ENCODE measurements at places on chromosomes 4 and X. TPM values are rescaled to one million over a fixed set of nuclear protein-coding genes. Genes with fewer than 3 reads are reported as not detected.
A peak's percentile ranks its signal among the peaks of the same experiment; 100 is the strongest.

GRCh38 chrX:68536429-68536828 lies 37.6 kb downstream of the YIPF6 start:
- DNase-seq = no peak

GRCh38 chr4:113858924-113859323 lies 97.4 kb upstream of the CAMK2D start:
- DNase-seq = no peak

Gene PPP2R2C
- polyA plus RNA-seq = 0.39 TPM

- no peak for DNase-seq
Measured at GRCh38 chr4:121138039-121138825, 25.9 kb downstream of the TNIP3 start.

DNA sequence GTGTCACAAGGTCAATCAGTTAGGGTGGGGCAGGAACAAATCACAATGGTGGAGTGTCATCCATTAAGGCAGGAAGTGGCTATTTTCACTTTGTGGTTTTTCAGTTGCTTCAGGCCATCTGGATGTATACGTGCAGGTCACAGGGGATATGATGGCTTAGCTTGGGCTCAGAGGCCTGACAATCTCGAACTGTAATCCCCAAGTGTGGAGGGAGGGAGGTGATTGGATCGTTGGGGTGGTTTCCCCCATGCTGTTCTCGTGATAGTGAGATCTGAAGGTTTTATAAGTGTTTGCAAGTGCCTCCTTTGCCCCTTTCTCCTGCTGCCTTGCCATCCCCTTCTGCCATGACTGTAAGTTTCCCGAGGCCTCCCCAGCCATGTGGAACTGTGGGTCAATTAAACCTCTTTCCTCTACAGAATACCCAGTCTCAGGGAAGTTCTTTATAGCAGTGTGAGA lies 36.7 kb upstream of the STS start:
- no peak for DNase-seq

Gene NRK
- 16.8 TPM for polyA plus RNA-seq

DNA sequence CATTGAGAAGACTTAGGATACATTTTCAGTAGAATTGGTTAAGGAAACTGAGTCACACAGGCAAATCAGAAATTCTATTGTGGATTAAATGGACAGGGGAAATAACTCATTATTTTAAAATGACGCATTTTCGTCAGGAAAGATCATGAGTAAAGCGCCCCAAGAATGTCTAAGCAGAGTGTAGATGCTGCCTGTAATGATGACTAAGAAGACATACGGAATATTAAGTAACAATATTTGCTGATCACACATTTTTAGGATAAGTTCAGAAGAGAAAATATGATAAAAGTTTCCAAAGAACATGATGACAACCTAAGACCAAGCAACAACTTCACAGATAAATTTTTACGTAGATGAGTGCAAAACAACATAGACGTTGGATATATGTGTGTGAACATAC lies 596.3 kb upstream of the TENM3 start:
- DNase-seq = no peak

Gene IGSF1
- 23.6 TPM for polyA plus RNA-seq

DNA sequence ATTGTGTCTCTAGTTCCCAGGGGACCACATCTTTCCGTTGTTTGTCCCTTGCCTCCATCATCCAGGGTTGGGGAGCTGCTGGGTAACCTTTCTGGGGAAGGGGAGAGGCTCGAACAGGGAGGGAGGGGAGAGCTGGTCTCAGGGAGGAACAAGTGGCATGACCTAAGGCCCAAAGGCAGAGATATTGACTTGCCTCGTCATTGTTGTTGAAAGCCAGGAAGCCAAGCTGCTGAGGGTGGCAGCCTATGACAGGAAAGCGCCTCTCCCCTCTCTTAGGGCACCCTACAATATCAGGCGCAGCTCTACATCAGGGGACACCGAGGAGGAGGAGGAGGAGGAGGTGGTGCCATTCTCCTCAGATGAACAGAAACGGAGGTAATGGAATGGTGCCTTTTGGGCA lies 20.8 kb downstream of the ZNF185 start:
- no peak for DNase-seq

- DNase-seq = no peak
Measured at GRCh38 chrX:8139716-8140115, 31.4 kb downstream of the VCX2 start.

Gene ZDHHC9
- polyA plus RNA-seq = 42.1 TPM

DNA sequence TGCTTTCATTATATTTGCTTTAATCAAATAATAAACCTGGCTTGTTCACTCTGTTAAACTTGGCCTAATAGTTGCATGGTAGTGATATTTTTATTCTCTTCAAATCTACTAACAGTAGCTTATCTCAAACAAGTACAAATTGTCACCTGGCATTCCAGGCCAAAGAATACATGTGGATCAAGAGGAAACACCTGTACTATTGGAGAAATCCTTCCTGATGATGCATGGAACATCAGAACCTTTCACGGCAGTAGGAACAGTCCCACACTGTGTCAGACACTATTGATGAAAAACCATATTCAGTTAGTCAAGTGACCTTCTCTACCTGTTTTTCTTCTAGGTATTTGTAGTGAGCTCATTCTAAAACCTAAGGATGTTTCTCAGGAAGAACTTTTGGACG lies 17.0 kb downstream of the MTHFD2L start:
- no peak for DNase-seq

DNA sequence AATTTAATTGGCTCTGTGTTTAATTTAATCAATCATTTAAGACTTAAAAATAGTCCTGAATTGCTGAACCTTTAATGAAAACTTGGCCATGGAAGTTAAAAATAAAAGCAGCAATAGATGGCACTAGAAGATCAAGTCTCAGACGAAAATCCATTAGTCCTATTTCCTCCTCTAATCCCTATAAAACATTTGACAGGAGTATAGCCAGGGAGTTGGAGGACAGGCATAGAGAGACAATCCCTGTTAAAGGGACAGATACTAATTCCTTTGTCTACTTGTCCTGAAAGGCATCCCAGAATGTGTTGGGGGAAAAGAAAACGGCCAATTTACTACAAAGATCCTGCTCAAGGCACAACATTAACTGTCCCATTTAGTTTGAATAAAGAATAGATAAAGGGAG lies 276.3 kb upstream of the TACR3 start:
- no peak for DNase-seq

Gene DGKK
- 11.3 TPM for polyA plus RNA-seq

- no peak for DNase-seq
Measured at GRCh38 chrX:1591863-1592469, 562 bp downstream of the AKAP17A start.

Gene RIBC1
- polyA plus RNA-seq = 5.0 TPM

DNA sequence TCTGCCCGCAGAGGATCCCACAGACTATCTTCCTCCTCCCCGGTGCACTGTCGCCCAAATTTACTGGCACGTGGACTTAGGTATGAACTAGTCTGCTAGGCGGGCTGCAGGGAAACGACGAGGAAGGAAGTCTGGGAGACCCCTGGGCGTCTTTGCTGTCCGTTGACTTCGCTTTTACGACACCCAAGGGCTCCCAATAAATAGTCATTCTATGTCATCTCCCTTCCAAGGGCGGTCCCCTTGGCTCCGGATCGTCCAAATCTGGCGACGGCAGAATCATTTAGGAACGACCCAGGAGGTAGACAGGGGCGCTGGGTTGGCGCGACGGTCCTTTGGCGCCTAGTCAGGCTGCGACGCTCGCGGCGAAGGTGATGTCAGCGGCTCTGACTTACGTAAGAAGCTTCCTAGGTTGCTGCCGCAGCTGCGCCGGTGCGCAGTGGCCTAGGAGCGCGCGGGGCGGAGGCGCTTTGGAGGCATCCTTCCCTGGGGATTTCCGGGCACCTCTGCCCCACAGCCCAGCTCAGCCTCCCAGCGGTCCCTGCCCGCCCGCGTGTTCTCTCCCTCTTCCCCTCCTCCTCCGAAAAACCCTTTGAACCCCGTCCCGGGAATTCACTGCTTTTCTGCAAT lies 2.2 kb downstream of the NHS start:
- DNase-seq = no peak

DNA sequence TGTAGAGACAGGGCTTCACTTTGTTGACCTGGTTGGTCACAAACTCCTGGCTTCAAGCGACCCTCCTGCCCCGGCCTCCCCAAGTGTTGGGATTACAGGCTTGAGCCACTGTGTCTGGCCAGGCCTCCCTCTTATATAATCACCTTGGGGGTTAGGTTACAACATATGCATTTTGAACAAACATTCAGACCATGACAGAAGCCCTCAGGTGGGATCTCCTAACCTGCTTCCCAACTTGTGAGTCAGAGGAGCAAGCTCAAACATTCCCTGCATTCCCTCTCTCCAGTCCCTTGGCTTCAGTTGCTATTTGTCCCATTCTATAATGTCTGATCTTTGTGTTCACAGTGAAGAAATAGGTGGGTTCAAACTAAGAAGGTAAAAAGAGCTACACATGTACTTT lies 76.5 kb upstream of the NRK start:
- no peak for DNase-seq

GRCh38 chr4:107130157-107130556 lies 94.0 kb upstream of the DKK2 start:
- no peak for DNase-seq

DNA sequence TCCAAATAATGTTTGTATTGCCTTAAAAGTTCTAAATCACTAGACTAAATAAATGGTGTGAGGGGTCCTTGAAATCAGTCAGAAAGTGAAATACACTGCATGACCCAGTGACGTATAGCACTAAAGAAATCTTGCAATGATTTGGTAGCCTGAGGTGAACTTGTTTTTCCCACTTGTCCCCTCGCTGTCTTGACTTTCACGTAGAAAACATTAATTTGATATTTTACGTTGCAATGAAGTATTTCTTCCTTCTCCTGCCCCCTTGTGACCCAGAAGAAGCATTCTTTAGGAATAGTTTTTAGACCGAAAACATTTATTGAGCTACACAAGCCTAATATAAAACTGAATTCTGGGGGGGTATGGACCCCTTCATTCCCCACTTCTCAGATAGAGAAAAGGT lies 3.7 kb downstream of the KLB start:
- no peak for DNase-seq

DNA sequence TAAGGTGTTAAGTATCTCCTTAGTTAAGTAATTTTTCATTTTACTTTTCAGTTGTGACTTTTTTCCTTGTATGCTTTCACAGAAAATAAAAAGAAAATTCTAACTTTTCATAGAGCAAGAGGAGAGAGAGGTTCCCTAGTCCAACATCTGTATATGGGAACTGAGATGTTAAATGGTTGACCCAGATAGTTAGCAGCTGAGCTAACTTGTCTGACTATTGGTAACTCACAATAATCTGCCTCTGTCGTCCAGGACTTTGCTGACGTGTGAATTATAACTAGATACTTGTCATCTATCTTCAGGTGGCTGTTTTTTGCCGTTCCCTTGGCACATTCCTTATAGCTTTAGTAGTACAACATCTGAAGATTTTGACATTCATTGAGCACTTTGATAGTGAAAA lies 29.9 kb downstream of the TBC1D19 start:
- DNase-seq = no peak

- DNase-seq = no peak
Measured at GRCh38 chr4:830601-831482, 4.9 kb upstream of the CPLX1 start.

- no peak for DNase-seq
Measured at GRCh38 chr4:184648054-184648312, 1.3 kb downstream of the CASP3 start.

Gene GRK4
- 8.2 TPM for polyA plus RNA-seq

GRCh38 chr4:95506264-95506663 lies 42.5 kb downstream of the UNC5C start:
- no peak for DNase-seq

Gene CT45A2
- polyA plus RNA-seq = not detected

GRCh38 chr4:150794706-150795105 lies 212.8 kb downstream of the MAB21L2 start:
- no peak for DNase-seq

DNA sequence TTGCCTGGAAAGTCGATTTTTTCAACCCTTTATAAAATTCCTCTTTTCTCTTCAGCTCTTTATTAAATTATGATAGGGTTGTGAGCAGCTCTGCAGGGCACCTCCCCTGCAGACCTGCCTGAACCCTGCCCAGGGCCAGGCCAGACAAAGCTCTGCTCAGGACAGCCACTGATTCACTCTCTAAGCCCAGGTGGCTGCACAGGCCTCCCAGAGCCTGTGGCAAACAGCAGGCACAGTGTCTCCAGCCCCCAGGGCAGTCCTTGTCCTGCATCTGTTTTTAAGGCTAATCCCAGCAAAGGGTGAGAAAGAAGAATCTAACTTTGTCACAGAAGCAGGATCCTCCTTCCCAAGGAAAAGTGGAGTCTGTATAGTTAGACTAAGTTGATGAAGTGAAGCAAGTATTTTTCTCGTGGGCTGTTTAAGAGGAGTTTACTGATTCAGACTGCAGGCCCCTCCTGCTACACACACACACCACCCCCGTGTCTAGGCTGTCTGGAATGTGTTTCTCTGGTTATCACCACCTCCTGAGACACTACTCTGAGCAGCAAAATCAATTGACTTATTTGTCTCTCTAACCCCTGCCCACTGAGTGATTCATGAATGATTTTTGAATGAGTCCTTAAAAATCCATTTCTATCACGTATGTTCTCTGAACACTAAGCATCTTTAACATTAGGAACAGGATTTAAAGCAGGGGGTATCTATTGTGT lies 101.7 kb downstream of the CHIC2 start:
- DNase-seq = no peak

GRCh38 chrX:84186603-84187532 lies 1.1 kb downstream of the RPS6KA6 start:
- DNase-seq = peak; percentile 2

Gene SPANXD
- not detected for polyA plus RNA-seq

GRCh38 chrX:101408532-101408841 lies 465 bp downstream of the HNRNPH2 start:
- no peak for DNase-seq
